ENCODE measurements at places on chromosomes 5 and 9.
A peak's percentile ranks its signal among the peaks of the same experiment; 100 is the strongest.

- DNase-seq: peak; percentile 49
Measured at GRCh38 chr5:141753971-141754713, 72.1 kb upstream of the ARAP3 start.

- no peak for DNase-seq
Measured at GRCh38 chr9:108844391-108844790, 11.4 kb downstream of the ACTL7B start.

GRCh38 chr5:80697100-80697499 lies 42.3 kb upstream of the DHFR start:
- no peak for DNase-seq

- no peak for DNase-seq
Measured at GRCh38 chr9:125432715-125433385, 171.2 kb downstream of the GAPVD1 start.

GRCh38 chr5:54523534-54523933 lies 6.0 kb downstream of the SNX18 start:
- no peak for DNase-seq

Data from activated CD4-positive, alpha-beta T cell treated with anti-CD3 and anti-CD28 coated beads for 36 hours (primary cell).